ENCODE measurements at places on chromosomes 1 and 21.

DNA sequence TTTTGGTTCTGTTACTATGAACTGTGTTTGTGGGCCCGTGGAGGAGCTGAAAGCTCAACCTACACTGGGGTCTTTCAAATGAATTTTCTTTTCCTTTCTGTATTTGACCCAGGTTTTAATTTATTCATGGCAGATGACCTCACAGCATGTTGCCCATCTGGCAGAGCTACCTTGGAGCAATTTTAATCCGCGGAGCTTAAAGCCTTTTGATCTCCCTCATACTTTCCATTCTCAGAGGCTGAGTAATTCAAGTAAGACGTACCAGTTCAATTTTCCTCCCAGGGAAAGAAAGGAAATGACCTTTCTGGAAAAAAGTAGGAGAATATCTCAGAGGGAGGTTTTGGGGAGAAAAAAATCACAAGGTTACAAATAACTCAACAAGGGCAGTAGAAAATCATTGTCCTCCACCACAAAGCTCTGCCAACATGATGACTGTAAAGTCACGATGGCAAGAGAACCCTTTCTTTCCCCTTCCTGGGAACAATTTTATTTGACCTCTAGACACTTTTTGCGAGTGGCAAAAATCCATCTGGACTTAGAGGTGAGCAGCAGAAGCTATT is 21.6 kb upstream of the PCP4 start:
- DNase-seq, result no peak

DNA sequence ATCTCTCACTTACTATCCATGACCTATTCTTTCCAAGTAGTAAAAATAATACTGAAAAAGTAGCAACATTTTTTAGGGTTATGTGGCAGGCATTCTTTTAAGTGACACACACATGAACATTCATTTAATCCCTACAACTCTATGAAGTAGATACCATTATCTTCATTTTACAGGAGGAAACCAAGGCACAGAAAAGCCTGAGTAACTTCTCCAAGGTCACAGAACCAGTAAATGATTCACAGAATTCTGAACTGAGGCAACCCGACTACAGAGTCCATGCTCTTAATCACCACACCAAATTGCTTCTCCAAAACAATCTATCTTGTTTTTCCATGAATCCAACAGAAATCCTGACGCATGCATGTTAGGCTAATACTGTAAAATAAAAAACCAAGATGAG is 17.5 kb downstream of the FUBP1 start:
- DNase-seq, result no peak

- no peak for DNase-seq
Measured at GRCh38 chr1:109272831-109273547, 10.0 kb downstream of the PSRC1 start.

DNA sequence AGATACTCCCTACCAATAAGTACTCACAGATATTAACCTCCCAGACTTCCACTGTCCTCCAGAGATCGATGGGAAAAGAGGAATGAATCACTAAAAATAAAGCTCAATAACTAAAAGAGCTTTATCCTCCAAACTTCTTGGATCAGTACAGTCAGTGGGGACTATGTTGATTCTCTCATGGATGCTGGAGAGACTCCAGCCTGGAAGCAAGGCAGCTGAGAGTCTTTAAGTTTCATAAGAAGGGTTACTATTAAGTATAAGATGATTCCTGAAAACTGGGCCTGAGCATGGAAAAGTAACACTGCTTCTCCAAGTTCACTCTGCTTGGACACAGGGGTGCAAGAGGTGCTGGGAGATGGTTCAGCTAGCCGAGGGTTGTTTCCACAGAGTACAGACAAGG is 6.2 kb upstream of the DDR2 start:
- DNase-seq, result no peak

- DNase-seq, result peak; percentile 72
Measured at GRCh38 chr1:151990058-151990855, 3.4 kb downstream of the S100A10 start.

DNA sequence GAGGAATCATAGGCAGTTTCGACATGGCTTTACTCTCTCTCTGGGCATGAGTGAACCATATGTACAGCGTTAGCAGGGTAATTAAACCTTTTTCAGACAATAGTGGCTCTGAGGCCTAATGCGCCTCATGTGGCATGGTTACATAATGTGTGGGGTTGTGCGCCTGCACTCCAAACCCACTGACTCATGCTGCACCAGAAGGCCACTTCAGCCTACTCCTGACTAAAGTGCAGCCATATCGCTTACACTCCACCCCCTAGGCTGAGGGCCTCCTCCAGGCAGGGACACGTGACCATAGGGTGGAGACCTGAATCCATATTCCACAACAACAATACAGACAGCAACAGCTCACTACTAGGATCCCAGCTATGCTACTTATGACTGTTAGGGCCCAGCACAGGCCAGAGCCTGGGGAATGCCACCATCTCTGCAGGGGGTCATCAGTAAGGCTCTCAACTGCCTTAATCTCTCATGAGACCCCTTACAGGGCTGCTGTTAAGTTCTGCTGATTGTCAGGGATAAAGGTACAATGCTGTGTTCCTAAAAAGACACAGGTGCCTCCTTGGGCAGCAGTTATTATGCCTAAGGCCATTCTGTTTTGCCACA is 13.4 kb upstream of the ODF2L start:
- peak; percentile 59 for DNase-seq

GRCh38 chr1:222818171-222818570 is 3.3 kb downstream of the DISP1 start:
- DNase-seq, result peak; percentile 48

All from bronchial epithelial cell (primary cell).